Activated CD4-positive, alpha-beta memory T cell treated with anti-CD3 and anti-CD28 coated beads, Interleukin-2, amount 10 ng/mL, durations not matched to agents 7 days and 5 days (primary cell): ENCODE measurements at places on chromosomes 1 and 21. TPM values are rescaled to one million over a fixed set of nuclear protein-coding genes. Genes with fewer than 3 reads are reported as not detected.

Gene KRTAP12-3
- not detected for total RNA-seq

Gene DEDD
- 40.0 TPM for total RNA-seq

Gene NAV1
- total RNA-seq: 3.0 TPM

Gene RORC
- 25.8 TPM for total RNA-seq

Gene RBM15
- total RNA-seq: 63.4 TPM

Gene ATAD3B
- 26.9 TPM for total RNA-seq

Gene PTAFR
- 0.23 TPM for total RNA-seq

Gene KRTAP19-8
- total RNA-seq: not detected

Gene GBP1
- 141 TPM for total RNA-seq

Gene RIPPLY3
- not detected for total RNA-seq

Gene AHCYL1
- 57.0 TPM for total RNA-seq

Gene CD48
- total RNA-seq: 404 TPM

Gene C1orf94
- total RNA-seq: not detected

Gene RGS18
- total RNA-seq: 0.28 TPM

Gene MCOLN2
- total RNA-seq: 28.2 TPM

Gene SLFNL1
- 0.33 TPM for total RNA-seq

Gene UBL4B
- not detected for total RNA-seq

Gene WDR64
- total RNA-seq: not detected

Gene SLC37A1
- total RNA-seq: 13.3 TPM

Gene SLC9C2
- total RNA-seq: not detected

DNA sequence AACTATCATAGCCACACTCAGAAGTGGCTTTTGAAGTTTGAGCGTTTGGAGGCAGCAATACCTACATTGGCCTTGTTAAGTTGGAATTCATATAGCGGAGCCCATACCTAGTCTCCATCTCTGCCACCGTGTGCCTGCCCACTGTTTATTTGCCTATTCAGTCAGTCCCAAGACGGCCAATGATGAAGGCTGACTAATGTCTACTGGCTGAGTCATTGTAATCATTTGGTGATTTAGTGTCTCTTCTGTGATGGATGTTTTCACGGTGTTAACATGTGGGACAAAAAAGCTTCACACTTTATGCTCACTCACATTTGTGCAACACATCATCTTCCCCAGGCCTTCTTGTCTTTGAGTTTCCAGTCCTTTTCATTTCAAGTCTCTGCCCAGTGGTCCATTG, 92.6 kb upstream of the PBX1 start:
- no peak overlapping the region for H3K4me3 ChIP-seq
- H3K27ac ChIP-seq: no peak overlapping the region
- H3K4me1 ChIP-seq: no peaks in the 10 kb centered on the region

GRCh38 chr1:205977402-205978014, 25.7 kb downstream of the RAB7B start:
- no peak overlapping the region for H3K4me3 ChIP-seq
- no peaks in the 10 kb centered on the region for H3K36me3 ChIP-seq
- DNase-seq: peak; percentile 76
- H3K27me3 ChIP-seq: peaks cover 9% of the 10 kb centered on the region
- no peak overlapping the region for H3K27ac ChIP-seq

DNA sequence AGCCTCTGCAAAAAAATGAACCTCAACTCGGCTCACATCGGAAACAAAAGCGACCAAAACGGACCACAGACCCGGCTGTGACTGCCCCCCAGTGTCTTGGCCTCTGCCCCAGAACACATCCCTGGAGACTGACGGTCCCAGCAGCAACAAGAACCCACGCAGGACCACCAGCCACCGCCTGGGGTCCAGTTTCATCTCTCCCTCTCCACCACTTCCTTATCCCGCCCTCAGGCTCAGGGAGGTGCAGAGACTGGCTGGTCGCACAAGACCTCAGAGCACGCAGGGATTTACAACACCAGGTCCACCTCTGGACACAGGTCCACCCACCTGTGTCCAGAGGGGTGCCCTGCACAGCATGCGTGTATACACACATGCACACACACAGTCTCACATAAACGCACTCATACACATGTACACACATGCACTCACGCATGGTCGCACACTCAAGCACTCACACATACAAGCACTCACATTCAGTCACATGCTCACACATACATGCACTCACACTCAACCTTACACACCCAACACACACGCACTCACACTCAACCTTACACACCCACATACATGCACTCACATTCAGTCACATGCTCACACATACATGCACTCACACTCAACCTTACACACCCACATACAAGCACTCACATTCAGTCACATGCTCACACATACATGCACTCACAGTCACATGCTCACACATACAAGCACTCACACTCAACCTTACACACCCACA, 18.6 kb upstream of the TMEM52 start:
- no peaks in the 10 kb centered on the region for H3K27me3 ChIP-seq
- H3K4me1 ChIP-seq: no peaks in the 10 kb centered on the region
- H3K36me3 ChIP-seq: peaks cover 5% of the 10 kb centered on the region

- H3K4me1 ChIP-seq: no peaks in the 10 kb centered on the region
- no peak for DNase-seq
- no peak overlapping the region for H3K27ac ChIP-seq
- no peak overlapping the region for H3K4me3 ChIP-seq
Observed at GRCh38 chr1:195345149-195345548, 1263.1 kb downstream of the KCNT2 start.

- peaks cover 44% of the 10 kb centered on the region for H3K36me3 ChIP-seq
- H3K27ac ChIP-seq: peak overlapping the region; percentile 4
- H3K27me3 ChIP-seq: no peaks in the 10 kb centered on the region
- no peak overlapping the region for H3K4me3 ChIP-seq
- DNase-seq: no peak
Observed at GRCh38 chr1:8392522-8392921, 74.6 kb downstream of the SLC45A1 start.

GRCh38 chr1:20271498-20272400, 18.9 kb upstream of the VWA5B1 start:
- no peaks in the 10 kb centered on the region for H3K36me3 ChIP-seq
- peaks cover 26% of the 10 kb centered on the region for H3K27me3 ChIP-seq
- no peak overlapping the region for H3K4me3 ChIP-seq
- no peaks in the 10 kb centered on the region for H3K4me1 ChIP-seq
- H3K27ac ChIP-seq: no peak overlapping the region

GRCh38 chr1:187566354-187566753, 737.6 kb downstream of the PLA2G4A start:
- no peaks in the 10 kb centered on the region for H3K27me3 ChIP-seq
- no peaks in the 10 kb centered on the region for H3K36me3 ChIP-seq
- no peaks in the 10 kb centered on the region for H3K4me1 ChIP-seq
- H3K27ac ChIP-seq: no peak overlapping the region

- H3K4me1 ChIP-seq: no peaks in the 10 kb centered on the region
- no peaks in the 10 kb centered on the region for H3K36me3 ChIP-seq
- no peaks in the 10 kb centered on the region for H3K27me3 ChIP-seq
- H3K27ac ChIP-seq: no peak overlapping the region
- DNase-seq: no peak
Observed at GRCh38 chr1:185249563-185249962, 67.5 kb downstream of the IVNS1ABP start.

DNA sequence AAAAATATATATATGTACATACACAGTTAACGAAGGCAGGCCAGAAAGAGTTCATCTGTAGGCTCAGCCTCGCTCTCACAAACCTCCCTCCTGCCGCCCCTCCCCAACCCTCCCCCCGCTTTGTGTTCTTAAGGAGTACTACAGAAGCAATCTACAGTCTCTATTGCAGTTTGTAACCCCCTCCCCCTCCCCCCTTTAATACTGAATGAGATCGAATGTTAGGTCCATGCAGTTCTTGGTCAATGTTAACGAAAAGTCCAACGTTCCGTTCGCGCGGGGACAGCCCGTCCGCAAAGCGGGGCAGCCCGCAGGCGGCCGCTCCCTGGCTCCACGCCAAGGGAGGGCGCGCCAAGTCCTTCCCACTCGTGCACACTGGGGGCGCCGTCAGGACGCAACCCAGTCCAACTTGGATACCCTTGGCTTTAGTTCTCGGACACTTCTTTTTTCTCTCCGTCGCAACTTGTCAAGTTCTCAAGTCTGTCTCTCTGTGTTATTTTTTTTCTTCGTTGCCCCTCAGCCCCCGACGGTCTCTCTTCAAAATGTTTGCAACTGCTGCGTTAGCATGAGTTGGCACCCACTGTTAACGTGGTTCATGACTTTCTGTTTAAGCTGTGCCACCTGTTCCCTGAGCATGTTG, 2.2 kb downstream of the JUN start:
- peaks cover 24% of the 10 kb centered on the region for H3K36me3 ChIP-seq
- H3K4me1 ChIP-seq: peaks cover 21% of the 10 kb centered on the region
- H3K27me3 ChIP-seq: peaks cover 22% of the 10 kb centered on the region
- peak overlapping the region; percentile 89 for H3K4me3 ChIP-seq
- peak overlapping the region; percentile 96 for H3K27ac ChIP-seq
- peak; percentile 54 for DNase-seq

- H3K4me1 ChIP-seq: peaks cover 2% of the 10 kb centered on the region
Observed at GRCh38 chr1:48048064-48048463, 50.9 kb upstream of the TRABD2B start.

DNA sequence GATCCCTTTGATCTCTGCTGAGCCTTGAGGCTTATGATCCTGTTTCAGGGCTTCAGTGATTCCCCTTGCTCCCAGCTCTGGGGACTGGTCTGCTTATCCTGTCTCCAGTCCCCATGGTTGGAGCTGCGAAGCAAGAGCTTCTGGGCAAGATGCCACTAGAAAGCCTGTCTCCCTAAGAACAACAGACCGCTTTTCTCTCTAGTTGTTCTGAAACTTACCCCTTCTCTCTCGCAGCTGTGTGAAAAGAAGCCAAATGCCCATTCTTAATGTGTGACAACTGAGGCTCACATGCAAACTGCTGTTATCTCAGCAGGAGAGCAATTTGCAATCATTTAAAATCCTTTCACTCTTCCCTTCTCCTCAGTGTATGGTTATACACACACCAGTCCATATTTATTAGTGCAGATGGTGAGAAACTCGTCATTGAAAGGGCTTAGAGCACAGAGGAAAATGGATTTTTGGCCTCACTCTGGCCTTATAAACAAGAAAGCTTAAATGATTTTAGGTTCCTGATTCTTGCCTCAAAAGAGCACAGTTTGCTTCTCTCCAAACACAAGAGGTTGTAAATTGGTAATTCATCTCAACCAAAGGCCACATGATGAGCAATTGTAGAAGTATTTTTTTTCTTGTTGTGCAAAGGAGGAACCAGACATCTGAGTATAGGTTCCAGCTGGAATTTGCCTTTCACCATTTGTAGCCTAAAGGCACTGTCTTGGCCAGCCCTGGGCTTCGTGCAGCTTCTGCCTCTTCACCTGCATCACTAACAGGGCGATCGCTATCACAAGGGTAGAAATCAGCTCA, 179.2 kb upstream of the LMO4 start:
- H3K36me3 ChIP-seq: no peaks in the 10 kb centered on the region
- DNase-seq: no peak
- H3K27ac ChIP-seq: no peak overlapping the region
- H3K4me1 ChIP-seq: peaks cover 13% of the 10 kb centered on the region

- H3K4me1 ChIP-seq: no peaks in the 10 kb centered on the region
- no peaks in the 10 kb centered on the region for H3K27me3 ChIP-seq
- DNase-seq: no peak
- no peak overlapping the region for H3K27ac ChIP-seq
- no peaks in the 10 kb centered on the region for H3K36me3 ChIP-seq
- H3K4me3 ChIP-seq: no peak overlapping the region
Observed at GRCh38 chr1:177306981-177307380, 136.2 kb downstream of the BRINP2 start.

DNA sequence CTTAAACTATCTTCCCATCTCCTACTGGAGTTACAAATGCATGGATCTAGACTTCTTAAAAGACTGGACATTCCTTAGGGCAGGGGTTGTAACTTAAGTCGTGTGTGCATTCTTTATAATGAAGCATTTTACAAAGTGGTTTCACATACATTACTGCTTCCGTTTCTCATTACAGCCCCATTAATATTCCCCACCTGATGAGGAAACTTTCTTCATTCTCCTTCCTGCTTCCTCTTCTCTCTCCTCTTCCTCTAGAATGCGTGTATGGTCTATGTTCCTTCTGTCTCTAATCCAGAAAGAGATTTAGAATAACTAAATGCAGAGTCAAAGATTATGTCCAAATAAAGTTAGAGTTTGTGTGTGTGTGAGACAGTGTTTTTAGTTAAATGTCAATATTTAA, 1.8 kb upstream of the CAP1 start:
- H3K4me3 ChIP-seq: peak overlapping the region; percentile 15
- H3K27ac ChIP-seq: peak overlapping the region; percentile 95

GRCh38 chr21:43303275-43304178, 123.4 kb downstream of the SIK1 start:
- peaks cover 3% of the 10 kb centered on the region for H3K4me1 ChIP-seq
- H3K27me3 ChIP-seq: peaks cover 2% of the 10 kb centered on the region
- DNase-seq: no peak

DNA sequence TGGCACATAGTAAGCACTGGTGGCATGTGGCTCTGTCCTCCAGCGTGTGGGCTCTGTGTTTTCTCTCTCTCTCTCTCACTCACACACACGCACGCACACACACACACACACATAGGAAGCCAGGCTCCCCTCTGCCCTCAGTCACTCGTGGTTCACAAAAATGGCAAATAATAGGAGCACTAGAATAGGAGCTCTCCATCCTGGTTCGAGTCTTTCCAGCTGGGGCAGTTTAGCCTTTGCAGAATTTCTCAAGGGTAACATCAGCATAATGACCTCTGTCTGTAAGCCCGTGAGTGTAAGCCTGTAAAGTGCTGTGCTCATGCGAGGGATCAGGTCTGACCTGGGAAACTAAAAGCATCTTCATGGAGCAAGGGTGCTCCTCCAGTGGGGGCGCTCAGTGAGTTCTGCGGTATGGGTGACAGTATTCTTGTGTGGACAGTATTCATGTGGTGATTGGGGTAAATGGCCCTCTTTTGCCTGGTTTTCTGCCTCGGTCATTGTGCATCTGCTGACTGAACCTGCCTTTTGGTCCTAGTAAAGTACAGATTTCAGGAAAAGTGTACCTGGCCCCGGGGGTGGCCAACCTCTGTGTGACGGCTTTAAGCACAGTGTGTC, 842 bp upstream of the ZC3H12A start:
- peak; percentile 55 for DNase-seq
- peaks cover 50% of the 10 kb centered on the region for H3K4me1 ChIP-seq
- H3K36me3 ChIP-seq: peaks cover 36% of the 10 kb centered on the region
- peak overlapping the region; percentile 69 for H3K27ac ChIP-seq
- no peaks in the 10 kb centered on the region for H3K27me3 ChIP-seq

- peaks cover 3% of the 10 kb centered on the region for H3K27me3 ChIP-seq
- H3K4me3 ChIP-seq: no peak overlapping the region
- H3K4me1 ChIP-seq: peaks cover 16% of the 10 kb centered on the region
- no peak for DNase-seq
- no peaks in the 10 kb centered on the region for H3K36me3 ChIP-seq
Observed at GRCh38 chr1:67735206-67735605, 50.2 kb downstream of the GADD45A start.

GRCh38 chr1:48679859-48680258, 96.8 kb downstream of the BEND5 start:
- H3K4me1 ChIP-seq: no peaks in the 10 kb centered on the region
- H3K36me3 ChIP-seq: no peaks in the 10 kb centered on the region
- no peaks in the 10 kb centered on the region for H3K27me3 ChIP-seq
- no peak overlapping the region for H3K4me3 ChIP-seq
- H3K27ac ChIP-seq: no peak overlapping the region

- no peak overlapping the region for H3K27ac ChIP-seq
- H3K27me3 ChIP-seq: peaks cover 15% of the 10 kb centered on the region
- DNase-seq: no peak
Observed at GRCh38 chr1:51878308-51878615, 265 bp downstream of the NRDC start.

GRCh38 chr1:87204441-87204840, 124.2 kb upstream of the LMO4 start:
- H3K36me3 ChIP-seq: no peaks in the 10 kb centered on the region
- H3K4me3 ChIP-seq: no peak overlapping the region
- peaks cover 32% of the 10 kb centered on the region for H3K27me3 ChIP-seq
- peaks cover 7% of the 10 kb centered on the region for H3K4me1 ChIP-seq

GRCh38 chr1:11838349-11839272, 9.0 kb downstream of the NPPA start:
- peaks cover 1% of the 10 kb centered on the region for H3K4me1 ChIP-seq
- no peaks in the 10 kb centered on the region for H3K27me3 ChIP-seq
- DNase-seq: peak; percentile 79
- H3K36me3 ChIP-seq: peaks cover 52% of the 10 kb centered on the region
